ENCODE measurements at places on chromosomes 6 and 20.

GRCh38 chr6:49543087-49543858 is 7.2 kb upstream of the C6orf141 start:
- no peak for DNase-seq

DNA sequence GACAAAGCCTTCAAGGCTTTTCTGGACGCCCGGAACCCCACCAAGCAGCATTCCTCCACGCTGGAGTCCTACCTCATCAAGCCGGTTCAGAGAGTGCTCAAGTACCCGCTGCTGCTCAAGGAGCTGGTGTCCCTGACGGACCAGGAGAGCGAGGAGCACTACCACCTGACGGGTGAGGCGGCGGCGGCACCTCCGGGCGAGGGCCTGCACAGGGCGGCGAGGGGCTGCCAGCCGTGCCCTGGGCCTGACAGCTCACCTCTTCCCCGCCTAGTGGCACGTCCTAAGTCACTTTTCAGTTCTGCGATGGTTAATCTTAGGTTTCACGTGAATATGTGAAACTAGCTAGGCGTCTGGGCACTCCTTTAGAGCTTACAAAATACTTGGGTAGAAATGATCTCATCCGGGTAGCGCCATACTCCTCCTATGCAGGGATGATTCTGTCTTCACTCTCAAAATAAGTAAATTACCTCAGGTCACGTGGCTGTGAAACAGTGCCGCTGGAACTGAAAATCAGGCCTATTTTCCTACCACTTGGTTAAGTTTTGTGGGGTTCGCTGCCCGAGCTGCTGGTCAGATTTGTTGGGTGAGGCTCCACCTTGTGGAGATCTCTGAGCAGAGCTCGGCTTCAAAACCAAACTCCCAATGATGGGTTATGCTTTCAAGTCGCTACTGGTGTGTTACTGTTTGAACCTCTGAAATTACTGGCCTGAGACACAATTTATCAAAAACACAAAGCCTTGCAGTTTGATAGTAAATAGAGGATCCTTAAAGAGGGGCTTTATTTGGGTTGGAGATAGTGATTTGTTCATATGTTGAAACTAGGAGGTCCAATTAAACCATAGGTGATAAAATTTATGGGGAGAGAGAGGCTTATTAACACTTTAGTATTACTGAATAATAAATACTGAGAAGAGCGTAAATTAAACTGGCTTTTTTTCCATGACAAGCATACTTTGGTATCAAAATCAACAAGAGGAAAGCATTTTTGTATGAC is 15.5 kb upstream of the CLDN20 start:
- peak; percentile 21 for DNase-seq

- no peak for DNase-seq
Observed at GRCh38 chr6:145315982-145316600, 419.2 kb downstream of the EPM2A start.

DNA sequence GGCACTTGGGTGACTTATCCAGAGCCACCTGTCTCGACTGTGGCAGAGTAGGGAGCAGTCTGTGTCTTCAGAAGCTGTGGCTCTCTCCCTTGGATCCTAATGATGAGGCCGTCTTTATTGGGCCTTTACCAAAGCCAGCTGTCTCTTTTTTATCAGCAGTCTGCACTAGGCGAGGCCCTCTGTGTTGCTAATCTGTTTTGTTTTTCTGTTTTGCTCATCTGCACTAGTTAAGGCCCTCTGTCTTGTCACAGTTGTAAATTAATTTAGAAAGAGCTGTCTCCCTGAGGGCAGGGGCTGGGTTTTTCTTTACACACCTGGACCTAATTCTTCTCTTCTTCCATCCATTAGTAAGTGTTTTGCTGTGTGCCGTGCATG is 45.0 kb downstream of the CDS2 start:
- DNase-seq: no peak

DNA sequence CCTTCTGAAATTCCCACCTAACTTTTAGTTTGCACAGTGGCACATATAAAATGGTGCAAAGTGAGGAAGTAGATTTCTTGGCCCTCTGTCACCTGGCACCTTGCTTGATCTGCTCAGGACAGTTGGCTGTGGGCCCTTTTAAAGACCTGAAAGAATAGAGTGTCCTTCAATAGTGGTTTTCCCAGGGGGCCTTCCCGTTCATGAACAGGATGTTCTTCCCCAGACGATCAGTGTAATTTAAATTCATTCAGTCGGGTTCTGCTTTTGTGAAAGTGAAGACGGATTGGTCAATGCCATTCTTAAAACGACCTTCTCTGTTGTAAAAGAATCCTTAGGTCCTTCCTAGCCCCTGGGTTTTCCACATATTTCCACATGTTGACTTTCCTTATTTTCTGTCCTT is 178.5 kb downstream of the SASH1 start:
- no peak for DNase-seq

DNA sequence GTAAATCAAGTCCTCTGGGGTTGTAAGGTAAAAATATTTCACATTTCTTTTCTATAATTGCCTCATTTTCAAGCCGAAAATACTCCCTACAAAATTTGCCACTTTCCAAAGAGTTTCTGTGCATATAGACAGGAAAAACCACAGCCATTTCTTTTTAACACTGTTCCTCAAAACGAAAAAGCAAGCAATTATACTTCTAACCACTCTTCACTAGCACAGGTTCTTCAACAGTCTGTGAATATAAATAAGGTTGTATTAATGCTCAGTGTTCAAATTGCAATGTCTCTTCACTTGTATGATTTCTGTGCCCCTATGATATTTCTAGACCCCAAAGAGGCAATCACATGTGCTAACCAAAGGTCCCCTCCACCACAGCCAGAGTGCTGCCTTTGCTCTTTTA is 206.0 kb downstream of the SIM1 start:
- DNase-seq: no peak

GRCh38 chr20:3757268-3757667 is 10.3 kb downstream of the ADISSP start:
- DNase-seq: no peak

- DNase-seq: no peak
Observed at GRCh38 chr6:82013561-82014530, 233.7 kb downstream of the IBTK start.

GRCh38 chr6:27303613-27304272 is 8.3 kb downstream of the POM121L2 start:
- no peak for DNase-seq

DNA sequence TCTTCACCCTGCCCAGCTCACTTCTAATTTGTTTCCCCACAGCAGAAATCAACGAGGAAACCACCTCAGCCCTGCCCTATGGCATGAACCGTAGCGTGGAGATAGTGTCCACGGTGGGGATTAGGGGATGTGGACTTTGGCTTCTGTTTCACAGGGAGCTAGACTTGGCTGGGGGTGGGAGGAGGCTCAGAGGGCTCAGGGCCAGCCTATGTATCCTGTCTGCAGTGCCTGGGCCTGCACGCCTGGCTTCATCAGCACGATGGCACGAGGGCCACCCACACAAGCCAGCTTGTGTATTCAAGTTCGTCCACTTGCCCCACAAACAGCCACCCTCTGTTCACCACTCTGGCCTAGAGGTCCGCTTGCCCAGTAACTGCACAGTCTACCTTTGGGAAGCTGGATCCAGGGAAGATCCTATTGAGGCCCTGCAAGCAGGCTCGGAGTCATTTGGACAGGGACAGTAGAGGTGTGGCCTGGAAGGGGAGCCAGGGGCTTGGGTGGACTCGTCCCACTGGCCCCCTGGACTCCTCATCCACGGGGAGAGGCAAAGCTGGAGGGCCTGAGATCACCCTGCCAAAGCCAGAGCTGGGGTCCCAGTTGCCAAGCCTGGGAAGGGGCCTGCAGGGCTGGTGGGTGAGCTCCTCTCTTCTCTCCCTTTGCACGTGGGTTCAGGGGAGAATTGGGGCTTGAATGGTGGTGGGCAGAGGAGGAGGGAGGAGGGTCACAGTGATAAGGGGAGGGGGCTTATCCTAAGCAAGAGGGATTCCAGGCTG is 38.0 kb upstream of the FAM83D start:
- no peak for DNase-seq

GRCh38 chr6:110946498-110946897 is 12.0 kb upstream of the GTF3C6 start:
- no peak for DNase-seq

DNA sequence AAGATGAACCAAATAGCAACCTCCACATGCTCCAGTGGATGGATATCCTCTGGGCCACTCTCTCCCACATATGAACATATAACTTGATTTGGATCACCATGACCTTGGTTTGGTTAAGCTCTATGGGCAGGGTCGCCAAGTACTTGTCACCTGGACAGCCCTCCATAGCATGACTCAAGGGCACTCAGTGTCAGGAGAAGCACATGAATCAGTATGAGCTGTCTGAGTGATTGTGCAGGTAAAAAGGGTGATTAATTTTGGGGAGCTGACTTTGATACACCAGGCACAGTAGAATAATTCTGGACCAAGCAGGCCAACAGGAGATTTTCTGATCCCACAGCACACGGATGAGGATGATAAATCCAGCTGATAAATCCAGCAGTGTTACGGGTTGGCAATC is 74.4 kb downstream of the OPRM1 start:
- no peak for DNase-seq

DNA sequence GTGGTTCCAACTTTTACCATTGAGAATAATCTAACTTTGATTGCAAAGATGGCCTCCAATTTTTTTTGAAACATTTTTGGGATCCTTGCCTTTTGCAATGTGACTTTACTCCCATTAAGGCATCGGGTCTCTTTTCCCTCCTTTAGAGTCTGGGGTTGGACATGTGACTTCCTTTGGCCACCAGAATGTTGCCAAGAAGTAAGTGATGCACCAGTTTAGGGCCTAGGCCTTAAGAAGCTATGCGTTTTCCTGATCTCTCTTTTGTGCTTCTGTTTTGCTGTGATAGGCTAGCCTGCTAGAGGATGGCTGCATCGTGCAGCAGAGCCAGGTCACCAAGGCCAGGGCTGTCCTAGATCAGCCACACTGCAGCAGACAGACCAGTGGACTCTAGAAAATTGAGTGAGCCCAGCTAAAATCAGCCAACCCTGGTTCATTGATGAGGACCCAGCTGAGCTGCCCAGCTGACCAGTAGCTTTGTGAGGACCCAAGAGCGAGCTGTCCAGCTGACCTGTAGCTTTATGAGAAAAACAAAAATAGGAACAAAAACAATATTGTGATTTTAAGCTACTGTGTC is 594.0 kb upstream of the JAG1 start:
- DNase-seq: no peak

DNA sequence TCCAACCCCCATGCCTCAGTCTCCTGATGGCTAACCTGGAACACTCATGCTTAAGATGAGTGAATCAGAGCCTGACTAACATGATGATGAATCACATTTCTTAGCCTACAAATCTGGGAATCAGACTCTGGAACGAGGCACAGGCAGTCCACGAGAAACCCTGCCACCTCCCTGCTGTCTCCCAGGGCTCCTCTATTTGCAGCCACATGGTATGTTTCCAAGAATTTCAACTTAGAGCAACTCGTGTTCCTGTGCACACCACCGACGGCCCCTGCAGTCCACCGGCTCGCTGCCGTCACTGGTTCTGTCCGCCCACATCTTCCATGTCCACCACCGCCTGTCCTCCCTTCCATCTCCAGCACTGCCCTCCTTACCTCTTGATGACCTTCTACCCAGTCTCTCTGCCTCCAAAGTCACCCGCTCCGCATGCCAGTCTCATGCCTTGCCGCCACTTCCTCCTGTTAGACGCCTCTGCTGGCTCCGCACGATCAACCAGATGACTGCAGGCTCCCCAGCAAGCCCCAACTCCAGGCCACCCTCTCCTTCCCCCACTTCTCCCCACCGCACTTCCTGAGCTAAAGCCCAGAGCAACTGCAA is 87.6 kb downstream of the AGPAT4 start:
- no peak for DNase-seq

GRCh38 chr20:54914995-54915394 is 439.6 kb downstream of the DOK5 start:
- DNase-seq: no peak

DNA sequence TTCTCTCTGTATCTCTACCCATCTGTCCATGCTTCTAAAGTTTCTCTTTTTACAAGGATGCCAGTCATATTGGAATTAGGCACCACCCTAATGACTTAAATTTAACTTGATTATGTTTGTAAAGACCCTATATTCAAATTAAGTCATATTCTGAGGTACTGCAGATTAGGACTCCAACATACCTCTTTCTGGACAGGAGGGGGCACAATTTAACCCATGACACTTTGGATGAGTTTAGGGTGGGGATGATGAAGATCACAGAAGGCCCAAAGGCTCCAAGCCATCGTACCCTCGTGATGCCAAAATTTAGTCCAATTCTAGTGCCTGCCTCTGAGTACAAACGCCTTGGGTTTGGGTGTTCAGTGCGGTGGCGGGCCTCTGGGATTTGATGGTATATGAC is 15.0 kb upstream of the NKX2-2 start:
- no peak for DNase-seq

GRCh38 chr6:99838607-99839006 is 155.4 kb downstream of the MCHR2 start:
- no peak for DNase-seq

- no peak for DNase-seq
Observed at GRCh38 chr20:25369971-25370370, 20.7 kb downstream of the ABHD12 start.

DNA sequence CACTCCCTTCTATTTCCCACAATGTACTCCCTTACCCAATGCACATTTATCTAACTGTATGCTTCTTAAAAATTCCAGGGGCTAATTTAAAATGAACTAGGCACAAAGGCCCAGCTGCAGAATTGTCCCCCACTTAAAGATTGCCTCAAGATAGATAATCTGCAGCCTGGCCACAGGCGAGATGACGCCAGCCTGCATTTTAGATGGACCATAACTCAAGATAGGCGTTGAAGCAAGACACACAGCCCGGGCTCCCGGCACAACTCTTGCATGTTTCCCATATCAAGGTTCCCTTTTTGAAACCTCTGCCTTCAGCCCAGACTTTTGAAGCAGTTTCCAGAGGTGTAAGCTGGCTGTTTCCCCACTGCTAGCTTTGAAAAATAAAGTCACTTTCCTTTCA is 3.2 kb upstream of the REPS1 start:
- no peak for DNase-seq

- no peak for DNase-seq
Observed at GRCh38 chr6:111679126-111679858, 73.6 kb upstream of the TRAF3IP2 start.

All from CD4-positive, alpha-beta T cell treated with Interleukin-4 for 4 hours (primary cell).